ENCODE measurements at places on chromosomes 5 and 9.

DNA sequence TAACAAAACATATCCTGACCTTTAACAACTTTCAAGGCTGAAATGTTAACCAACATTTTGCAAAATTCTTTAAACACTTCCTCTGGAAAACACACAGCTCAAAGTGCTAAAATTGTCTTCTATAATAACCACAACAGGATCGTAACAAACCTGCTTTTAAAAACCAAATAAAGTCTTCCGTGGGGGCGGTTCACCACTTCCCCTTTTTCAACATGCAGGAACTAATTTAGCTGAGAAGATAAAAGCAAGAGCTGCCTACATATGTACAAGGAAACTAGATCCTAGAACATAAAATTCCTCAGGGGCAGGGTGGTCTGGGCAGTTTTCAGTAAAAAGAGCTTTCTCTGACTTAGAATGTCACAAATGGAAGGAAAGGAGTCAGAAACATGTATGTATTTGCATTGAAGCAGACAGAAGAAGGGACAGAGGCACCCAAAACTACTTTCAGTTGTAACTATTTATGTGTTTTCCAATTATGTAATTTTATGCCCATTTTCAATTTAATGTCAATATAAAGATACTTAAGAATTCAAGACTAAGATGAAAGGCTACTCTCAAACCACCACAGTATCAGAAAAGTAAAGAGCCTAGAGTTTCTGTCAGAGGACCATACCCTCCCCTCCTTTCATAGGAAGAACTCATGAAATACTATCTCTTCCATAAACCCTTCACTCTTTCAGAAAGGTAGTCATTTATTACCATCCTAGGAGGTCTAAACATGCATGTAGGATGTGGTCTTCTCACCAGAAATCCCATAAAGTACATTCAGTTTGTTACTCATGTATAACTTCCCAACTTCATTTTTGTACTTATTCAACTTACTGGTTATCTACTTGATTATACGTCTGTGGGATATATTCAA, 185.9 kb upstream of the RASA1 start:
- DNase-seq: peak; percentile 78

- no peak for DNase-seq
Observed at GRCh38 chr9:118230329-118230728, 526.1 kb downstream of the TLR4 start.

- DNase-seq: peak; percentile 54
Observed at GRCh38 chr9:103530934-103531333, 535.8 kb downstream of the CYLC2 start.

GRCh38 chr5:2744485-2744884, 7.0 kb downstream of the IRX2 start:
- DNase-seq: no peak

DNA sequence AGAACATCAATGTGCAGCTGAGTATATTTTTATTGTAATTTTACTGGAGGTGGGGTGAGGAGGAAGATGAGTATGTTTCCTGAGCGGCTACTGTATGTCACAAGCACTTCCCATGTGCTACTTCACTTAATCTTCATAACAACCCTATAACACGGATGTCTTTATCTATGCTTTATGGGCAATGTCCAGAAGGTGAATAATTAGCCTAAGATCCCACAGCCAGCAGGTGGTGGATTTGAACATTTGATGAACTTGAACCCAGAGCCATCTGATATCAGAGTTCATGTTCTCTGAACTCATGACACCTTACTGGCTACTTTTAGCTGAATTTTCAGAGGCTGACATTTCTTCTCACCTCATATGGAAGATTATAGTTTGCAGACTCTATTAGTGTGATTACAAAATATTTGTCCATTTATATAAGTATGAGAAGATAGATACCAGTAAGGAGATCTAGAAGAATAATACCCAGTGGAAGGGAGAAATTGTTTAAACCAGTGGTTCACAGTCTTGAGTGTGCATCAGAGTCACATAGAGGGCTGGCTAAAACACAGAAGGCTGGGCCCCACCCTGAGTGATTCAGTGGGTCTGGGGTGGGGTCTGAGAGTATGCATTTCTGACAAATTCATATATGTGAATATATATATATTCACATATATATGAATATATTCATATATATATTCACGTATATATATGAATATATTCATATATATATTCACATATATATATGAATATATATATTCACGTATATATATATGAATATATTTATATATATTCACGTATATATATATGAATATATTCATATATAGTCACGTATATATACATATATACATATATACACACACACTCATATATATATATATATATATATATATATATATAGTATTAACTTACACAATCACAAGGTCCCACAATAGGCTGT, 164.4 kb upstream of the NR3C1 start:
- DNase-seq: no peak

DNA sequence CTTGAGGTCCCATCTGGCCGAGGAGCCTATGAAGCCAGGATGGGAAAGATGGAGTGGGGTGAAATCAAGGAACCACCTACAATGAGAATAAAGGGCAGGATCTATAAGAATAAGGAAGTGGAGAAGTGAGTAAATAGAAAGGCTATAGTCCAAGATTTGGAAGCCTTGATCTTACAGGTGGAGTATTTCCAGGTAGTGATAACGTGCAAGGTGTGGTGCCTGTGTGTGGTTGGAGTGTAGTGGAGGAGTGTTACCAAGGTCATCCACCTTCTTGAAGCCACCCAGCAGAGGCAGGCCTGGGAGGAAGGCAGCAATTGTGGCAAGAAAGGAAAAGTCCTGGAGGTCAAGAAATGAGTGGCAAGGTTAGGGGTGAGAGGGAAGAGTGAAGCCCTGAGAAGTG, 72.9 kb downstream of the IQGAP2 start:
- no peak for DNase-seq

DNA sequence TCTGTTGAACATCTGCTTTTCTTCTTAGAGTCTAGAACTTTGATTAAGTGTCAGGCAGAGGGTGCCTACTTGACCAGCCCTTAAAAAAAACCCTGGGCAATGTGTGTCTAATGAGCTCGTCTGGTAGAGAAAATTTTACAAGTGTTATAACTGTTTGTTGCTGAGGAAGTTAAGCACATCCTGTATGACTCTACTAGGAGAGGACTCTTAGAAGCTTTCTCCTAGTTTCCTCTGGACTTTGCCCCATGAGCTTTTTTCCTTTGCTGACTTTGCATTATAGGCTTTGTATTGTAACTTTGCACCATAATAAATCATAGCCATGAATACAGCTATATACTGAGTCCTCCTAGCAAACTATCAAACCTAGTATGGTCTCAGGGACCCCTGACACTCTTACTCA, 39.4 kb downstream of the GNG10 start:
- peak; percentile 15 for DNase-seq

DNA sequence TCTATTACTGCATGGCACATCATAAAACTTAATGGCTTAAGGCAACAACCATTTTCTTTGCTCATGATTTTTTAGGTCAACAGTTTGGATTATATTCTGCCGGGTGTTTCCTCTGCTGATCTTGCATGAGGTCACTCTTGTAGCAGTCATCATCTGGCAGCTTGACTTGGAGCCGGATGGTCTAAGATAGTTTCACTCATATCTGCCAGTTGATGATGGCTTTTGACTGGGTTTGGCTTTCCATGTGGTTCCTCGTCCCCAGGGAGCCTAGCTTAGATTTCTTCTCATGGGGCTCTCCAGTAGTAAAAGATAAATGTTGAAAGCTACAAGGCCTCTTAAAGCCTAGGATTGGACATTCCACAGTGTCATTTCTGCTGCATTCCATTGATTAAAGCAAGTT, 27.4 kb downstream of the LNPEP start:
- DNase-seq: peak; percentile 11

DNA sequence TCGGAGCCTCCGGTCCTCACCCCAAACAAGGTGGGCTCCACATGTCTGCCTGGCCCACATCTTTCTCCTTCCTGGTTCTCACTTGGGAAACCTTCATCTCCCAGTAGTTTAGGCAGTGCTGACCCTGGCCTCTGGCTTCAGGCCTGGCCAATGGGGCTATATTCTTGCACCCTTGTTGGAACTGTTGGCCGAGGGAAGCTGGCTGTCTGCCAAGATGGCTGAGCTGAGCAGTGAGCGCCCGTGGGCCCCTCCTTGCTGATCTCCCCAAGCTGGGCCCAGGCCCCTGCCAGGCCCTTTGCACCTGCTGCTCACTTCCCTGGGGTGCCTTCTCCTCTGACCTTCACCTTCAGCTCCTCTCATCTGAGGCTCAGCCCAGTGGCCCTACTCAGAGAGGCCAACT, 31.3 kb downstream of the TSPAN17 start:
- DNase-seq: no peak

DNA sequence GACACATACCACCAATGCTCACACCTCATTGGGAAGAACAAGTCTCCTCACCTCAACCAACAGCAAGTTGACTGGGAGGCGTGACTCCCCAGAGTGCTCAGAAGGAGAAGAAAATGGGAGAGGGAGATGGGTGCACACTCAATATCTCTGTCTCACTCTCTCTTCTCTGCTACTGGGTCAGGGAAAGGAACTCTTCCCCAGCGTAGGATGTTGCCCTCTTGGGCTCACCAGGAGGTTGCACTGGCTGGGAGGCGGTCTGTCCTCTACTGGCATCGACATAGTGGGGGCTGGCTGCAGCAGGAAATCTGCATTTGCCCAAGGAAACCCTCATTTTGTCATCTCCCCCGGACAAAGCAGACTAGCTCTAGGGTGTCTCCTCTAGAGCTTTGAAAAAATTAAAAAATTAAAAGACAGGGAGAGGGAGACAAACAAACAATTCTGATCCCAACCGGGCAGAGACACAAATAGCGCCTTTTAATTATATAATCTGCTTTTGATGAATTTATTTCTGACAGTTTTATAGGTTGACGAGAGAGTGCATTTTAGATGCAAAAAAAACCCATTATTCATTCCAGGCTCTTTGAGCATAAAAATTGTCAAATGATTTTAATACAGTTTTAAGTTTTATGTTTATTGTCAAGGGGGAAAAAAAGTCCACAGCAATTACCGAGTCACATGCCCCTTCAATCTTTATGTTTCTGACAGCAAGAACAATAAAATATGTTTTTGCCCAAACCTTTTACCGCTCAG, 179.3 kb upstream of the MVB12B start:
- DNase-seq: no peak
